ENCODE measurements at places on chromosomes 2 and 18.

DNA sequence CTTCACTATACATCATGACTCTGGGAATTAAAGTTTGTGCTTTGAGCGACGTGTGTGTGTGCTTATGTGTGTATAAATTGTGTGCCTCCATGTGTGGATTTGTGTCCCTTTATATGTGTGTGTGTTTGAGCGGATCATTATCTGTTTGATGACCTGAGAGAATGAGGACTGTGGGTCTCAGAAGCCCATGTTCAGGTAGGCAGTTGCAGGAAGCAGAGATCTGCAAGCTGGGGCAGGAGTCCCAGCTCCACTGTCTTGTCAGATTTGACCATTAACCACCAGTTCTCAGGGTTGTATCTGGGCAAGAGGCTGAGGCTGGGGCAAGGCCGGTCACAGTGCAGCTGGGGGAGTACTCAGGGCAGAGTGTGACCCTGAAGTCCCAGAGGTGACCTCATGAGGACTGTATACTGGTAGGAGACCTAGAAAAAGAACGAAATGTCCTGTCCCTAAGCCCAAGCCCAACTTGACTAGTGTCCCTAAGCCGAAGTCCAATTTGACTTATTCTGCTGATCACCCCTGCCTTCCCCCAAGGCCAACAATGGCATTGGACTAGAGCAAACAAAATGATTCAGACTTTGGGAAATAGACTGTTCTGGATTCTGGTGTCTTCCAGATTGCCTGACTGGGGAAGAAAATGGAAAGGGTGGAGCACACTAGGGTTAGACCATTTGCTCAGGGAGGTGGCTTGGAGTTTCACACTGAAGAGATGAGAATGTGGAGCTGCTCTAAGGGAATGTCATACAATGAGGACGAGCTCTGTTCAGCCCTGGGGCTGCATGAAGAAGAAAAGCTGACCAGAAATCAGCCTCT, 28.1 kb downstream of the RHOB start:
- DNase-seq = no peak

DNA sequence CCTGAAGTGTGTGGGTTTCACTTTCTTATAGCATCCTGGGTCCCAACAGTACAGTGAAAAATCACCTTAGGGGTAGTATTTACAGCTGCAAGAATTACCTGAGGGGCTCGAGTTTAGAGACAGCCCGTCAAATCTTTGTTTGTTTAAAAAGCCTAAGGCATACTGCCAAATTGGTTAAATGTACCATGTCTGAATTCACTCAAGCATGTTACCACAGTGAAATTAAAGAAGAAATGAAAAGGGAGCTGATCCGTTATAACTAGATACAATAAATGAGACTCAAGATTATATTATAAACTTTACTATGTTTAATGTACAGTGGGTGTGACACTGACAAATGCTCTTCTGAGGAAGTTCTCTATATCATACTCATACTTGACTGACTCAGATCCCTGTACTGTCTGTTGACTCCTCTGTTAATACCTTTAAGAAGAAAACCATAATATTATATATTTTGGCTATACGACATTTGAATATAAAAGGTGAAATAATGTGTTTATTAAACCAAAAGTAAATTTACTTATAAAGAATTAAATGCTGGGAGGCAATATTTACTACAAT, 107.3 kb downstream of the TMEFF2 start:
- DNase-seq = no peak

DNA sequence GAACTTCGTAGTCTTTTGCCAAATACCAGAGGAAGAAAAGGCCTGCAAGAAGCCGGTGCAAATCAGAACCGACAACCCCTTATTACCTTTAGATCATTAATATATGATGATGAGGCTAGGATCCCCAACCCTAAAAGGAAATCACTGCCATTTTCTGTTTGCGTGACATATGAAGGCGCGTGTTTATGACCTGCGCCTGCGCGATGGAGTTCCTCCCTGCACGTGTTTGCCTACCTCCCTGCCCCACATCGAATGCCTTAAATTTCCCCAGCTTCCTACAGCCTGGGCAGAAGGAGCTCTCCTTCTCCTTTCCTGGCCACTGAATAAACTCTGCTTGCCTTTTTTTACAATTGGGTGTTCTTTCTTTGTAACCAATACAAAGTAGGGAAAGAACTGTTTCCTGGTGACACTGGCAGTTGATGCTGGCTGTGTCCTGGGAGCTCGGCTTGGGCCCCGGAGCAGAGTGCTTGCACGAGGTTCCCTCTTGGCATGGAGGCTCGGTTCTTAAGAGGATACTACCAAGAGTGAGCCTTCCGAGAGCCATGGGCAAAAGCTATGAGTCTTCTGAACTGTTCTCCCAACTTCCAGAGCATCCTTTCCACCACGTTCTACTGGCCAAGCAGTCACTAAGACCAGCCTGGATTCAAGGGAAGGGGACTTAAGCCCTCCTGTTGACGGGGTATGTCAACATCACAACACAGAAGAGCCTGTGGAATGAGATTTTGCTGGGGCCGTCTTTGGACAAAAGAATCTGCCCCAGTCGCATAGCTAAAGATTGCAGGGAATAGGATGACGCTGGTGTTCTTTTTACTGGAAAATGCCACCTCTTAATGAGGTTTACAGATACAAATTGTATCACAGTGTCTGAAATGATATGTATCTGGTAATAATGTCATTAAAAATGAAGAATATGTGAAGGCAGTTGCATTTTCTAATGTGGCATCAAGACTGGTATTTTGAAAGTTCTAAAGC, 179.8 kb downstream of the SH3BP4 start:
- DNase-seq = no peak

DNA sequence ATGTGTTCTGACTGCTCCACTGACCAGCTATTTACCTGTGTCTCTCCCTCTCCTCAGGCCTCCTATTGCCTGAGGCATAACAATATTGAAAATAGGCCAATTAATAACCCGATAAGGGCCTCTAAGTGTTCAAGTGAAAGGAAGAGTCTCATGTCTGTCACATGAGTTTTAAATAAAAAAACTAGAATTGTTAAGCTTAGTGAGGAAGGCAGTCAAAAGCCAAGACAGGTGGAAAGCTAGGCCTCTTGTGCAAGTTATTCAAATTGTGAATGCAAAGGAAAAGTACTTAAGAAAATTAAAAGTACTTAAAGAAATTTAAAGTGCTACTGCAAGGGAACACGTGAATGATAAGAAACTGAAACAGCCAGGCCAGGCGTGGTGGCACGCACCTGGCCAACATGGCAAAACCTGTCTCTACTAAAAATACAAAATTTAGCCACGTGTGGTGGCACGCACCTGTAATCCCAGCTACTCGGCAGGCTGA, 44.9 kb upstream of the TAF4B start:
- no peak for DNase-seq

DNA sequence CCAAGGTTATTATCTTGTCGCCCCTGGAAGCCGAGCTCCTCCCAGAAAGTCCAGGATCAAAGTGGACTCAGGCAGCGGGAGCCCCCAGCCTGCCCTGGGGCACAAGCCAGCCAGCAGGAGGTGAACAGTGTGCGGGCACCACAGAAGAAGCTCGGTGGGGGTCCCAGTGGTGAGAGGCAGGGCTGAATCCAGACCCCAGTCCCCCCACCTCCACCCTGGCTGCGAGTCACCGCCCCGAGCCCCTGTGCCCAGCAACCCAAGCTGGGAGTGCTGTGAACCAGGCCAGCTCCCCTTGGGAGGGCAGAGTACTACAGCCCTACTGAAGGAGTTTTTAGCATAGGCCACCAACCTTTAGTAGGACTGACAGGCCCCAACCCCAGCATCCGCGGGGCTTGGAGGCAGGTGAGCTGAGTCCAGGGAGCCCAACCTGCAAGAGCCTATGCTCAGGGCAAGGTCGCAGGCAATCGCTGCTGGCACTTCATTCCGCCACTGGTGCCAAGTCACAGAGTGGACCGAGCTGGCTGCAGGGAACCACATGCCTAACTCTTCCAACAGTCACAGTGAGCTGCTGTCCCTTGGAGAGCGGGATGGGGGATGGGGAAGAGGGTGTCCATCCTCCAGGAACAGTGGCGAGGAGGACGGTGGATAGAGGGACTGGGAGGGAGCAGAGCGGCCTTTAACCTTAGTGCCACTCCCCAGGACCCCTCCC, 3.0 kb downstream of the PIEZO2 start:
- no peak for DNase-seq

- no peak for DNase-seq
Measured at GRCh38 chr2:210132239-210132638, 39.0 kb downstream of the KANSL1L start.

- DNase-seq = no peak
Measured at GRCh38 chr18:65298422-65298821, 452.4 kb upstream of the CDH7 start.

GRCh38 chr18:75211953-75212750, 1.6 kb downstream of the TSHZ1 start:
- DNase-seq = no peak

- no peak for DNase-seq
Measured at GRCh38 chr2:30936977-30937376, 129.7 kb upstream of the CAPN13 start.

GRCh38 chr2:85472261-85472660, 53.7 kb downstream of the SH2D6 start:
- DNase-seq = no peak

- DNase-seq = no peak
Measured at GRCh38 chr2:100130595-100131391, 11.6 kb downstream of the AFF3 start.

GRCh38 chr2:69118609-69119008, 105.6 kb downstream of the ANTXR1 start:
- no peak for DNase-seq

DNA sequence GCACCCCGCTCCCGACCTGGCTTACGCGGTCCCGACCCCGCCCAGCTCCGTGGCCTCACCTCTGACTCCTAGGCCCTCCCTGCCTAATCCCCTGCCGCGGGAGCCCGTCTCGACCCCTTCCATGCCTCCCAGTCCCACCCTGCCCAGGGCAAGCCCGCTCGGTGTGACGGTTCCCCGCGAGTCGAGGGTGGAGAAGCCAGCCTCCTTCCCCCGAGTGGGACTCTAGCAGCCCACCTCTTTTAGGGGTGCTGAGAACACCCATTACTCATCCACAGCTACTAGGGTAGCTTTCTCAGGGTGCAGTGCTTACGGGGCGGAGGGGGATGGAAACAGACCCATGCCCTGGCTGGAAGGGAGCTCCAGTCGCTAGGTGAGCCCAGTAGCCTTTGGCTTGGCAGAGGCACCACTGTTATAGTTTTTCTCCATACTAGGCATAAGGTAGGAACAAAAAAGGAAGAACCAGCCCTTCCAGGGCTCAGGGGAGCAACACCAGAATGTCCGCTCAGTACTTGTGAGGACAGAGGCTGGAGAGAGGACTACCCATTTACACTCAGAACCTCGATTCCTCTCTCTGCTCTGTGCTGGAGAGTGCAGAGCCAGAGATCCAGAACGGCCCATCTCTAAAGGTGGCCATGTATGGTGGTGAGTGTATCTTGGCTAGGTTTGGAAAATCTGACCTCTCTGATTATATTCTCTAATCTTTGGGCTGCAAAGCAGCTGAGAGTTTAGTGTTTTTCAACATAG, 606 bp downstream of the AGBL5 start:
- no peak for DNase-seq

DNA sequence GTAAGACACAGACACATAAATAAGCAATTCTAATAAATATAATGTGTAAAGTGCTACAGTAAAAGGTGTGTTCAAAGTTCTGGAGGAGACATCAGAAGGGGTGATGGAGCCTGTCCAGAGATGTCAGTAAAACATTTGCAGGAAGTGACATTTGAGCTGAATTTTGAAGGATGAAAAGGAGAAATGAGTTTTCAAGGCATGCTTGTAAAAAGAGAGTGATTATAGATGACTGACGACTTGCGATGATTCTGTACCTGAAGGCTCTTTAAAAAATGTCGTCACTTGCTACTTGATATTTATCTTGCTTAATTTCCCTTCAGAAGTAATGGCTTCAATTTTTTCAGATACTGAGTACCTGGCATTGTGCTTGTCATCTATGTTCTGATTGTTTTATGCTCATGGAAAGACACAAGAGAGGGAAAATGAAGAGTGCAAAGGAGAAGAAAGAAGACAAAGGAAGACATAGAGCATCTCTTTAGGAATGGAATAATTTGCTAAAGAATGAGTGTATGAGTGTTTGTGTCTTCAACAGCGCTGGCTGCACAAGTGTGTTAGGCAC, 73.9 kb downstream of the PLA2R1 start:
- no peak for DNase-seq

DNA sequence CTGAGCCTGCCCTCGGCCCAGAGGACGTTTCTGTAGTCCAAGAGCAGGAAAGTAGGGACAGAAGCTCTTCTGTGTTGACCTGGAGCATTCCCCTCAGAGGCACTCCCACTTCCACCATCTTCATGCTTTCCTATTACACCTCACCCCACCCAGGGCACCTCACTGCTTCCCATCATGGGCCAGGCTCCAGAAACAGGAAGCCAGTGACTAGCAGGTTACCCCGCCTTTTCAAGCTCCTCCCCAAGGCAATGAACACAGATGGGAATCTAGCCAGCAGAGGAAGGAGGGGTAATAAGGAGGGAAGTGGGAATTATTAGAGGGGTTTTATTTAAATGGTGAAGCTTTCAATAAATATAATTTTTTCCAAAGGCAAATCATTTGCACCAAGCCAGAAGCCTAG, 308.8 kb upstream of the MGAT5 start:
- no peak for DNase-seq

GRCh38 chr2:198440833-198441232, 636.4 kb downstream of the PLCL1 start:
- no peak for DNase-seq

DNA sequence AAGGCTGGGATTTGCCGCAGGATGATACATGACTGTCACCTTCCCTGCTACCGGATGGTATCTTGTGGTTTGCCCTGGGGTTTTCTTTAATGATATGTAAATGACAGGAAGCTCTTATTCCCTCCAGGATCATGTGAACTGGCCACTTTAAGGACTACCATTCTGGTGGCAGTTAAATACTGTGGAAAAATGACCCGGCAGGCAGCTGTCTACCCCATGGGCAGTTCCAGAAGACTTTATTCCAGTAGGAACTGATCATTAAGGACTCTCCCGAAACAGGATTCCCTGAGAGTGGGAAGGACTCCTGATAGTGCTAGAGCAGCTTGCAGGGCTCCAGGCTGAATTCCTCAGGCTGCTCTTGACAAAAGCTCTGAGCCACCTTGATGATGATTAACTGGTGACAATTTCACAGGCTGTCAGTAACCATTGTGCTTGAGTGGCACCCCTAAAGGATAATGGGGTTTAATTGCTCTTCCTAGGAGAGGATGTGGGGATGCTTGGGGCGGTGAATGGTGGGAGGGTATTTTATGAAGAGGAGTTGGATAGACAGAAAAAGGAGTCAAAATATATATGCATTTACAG, 212.0 kb downstream of the CPS1 start:
- DNase-seq = no peak

DNA sequence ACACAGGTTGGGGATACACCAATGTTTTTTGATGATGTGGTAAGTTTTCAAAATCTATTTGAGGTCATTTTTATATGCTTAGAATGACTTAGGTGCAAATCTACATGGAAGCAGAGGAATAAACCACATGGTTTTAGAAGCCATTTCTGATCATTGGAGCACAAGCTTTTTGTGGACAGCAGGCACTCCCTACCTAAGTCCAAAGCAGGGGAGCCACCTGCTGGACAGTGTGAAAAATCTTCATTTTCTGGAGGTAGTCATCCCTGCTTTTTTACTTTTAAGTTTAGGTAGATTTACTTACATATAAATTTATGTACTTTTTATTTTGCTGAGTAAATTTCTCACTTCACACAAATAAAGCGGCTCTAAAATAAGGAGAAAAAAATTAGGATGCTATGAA, 323.2 kb downstream of the PLCL1 start:
- peak; percentile 5 for DNase-seq

- DNase-seq = no peak
Measured at GRCh38 chr18:22483407-22483806, 65.7 kb upstream of the CTAGE1 start.
